ENCODE measurements at places on chromosomes 5 and 9. TPM values are rescaled to one million over a fixed set of nuclear protein-coding genes. Genes with fewer than 3 reads are reported as not detected.

SHISAL2B gene
- total RNA-seq = 0.63 TPM

DNA sequence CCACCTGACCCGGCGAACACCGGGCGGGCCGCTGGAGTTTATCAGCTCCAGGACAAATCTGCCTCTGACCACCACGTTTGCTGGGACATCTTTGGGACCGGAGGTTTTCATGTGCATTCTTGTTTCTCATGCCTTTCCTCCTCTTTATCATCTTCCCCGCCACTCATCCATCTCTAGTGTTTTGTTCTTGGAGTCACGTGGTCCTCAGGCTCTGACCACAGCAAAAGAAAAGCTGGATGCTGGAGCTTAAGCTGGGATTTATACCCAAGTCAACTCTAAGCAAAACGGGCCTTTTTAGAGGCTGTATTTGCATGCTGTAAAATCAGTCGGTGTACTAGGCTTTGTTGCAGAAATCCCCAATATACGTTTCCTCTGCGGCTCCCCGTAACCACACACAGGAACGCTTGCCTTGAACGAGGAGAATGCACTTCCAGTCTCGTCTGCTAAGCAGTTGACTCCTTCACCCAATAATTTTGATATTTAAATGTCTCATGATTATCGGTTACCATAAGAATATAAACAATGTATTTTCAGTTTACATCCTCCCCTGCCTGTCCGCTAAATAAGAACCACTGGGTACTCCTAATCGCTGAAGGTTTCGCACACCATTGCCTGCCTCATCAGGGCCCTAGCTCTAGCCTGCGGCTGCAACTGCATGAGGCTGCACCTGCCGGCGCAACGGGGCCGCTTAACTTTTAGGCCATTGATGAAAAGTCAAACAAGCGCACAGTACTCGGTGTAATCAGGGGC, 560 bp upstream of the NDUFS6 start:
- DNase-seq = no peak

MEGF10 gene
- total RNA-seq = 13.3 TPM

GRCh38 chr5:55702598-55703345, 9.4 kb downstream of the SLC38A9 start:
- DNase-seq = no peak

DNA sequence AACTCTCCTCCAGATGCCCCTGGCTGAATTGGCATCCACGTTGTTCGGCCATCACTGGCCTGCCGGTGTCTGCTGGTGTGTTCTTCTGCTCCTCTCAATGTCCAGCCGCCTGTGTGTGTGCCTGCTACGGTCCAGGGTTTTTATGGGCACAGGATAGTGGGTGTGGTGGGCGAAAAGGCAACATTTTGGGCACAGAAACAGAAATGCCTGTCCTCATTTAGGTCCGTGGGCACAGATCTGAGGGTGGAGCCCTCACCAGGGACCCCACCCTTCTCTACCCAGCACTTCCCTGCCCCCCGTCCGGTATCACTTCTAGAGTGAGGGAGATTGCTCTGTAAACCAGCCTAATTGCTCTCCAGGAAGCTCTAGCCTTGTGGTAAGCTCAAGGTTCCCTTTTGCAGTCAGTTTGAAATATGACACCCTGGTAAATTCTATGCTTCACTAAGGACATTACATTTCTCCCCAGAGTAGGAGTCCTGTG, 410.1 kb downstream of the MAT2B start:
- DNase-seq = no peak

GRCh38 chr5:100464418-100464817, 70.8 kb upstream of the FAM174A start:
- DNase-seq = no peak

- DNase-seq = no peak
Observed at GRCh38 chr9:100865111-100865510, 163.4 kb upstream of the PLPPR1 start.

DNA sequence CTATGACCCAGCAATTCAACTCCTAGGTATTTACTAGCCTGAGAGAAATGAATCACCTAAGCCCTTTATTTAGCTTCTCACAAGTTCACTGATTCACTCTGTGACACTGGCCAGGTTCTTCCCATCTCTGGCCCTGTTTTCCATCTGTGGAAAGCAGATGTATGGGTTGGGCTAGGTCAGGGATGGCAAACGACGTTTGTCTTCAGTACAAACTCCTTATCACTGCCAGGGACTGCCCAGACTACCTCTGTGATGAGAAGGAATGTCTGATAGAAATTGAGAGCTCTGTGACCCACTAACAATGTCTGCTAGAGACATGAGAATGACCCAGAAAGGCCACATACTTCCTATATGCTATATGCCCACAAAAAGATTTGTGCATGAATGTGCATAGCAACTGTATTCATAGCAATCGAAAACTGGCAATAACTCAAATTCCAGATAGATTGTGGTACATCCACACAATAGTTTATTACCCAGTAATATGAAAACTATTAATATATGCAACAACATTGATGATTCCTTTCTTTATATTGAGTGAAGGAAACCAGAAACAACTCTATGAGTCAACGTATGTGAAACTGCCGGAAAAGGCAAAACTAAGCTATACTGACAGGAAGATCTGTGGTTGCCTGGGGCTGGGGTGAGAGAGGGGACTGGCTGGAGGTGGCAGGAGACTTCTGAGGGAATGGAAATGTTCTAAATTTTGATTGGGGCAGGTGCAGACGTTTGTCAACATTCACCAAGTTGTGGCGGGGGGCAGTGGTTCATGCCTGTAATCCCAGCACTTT, 32.0 kb upstream of the ADAM19 start:
- no peak for DNase-seq

DNA sequence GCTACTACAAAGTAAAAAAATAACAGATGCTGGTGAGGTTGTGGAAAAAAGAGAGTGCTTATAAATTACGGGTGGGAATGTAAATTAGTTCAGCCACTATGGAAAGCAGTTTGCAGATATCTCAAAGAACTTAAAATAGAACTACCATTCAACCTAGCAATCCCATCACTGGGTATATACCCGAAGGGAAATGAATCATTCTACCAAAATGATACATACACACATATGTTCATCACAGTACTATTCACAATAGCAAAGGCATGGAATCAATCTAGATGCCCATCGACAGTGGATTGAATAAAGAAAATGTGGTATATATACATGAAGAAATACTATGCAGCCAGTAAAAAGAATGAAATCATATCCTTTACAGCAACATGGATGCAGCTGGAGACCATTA, 6.3 kb upstream of the TEX10 start:
- no peak for DNase-seq

DNA sequence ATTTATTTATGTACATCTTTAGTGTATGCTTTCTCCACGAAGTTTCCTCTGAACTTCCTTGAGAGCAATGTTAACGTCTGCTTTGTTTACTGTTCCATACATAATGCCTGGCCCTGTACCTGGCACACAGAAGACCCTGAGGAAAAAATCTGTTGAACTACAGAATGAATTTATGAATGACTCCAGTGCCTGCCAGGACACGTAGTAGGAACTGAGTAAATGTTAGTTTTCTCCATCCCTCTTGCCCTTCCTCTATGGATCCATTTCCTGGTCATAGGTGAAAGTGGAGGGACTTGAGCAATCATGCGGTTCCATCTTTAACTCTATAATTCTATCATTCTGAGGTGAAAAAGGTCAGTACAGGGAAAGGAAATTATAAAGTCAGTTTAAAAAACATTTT, 117.7 kb downstream of the MAPKAP1 start:
- DNase-seq = no peak

- DNase-seq = no peak
Observed at GRCh38 chr5:143308731-143309130, 94.8 kb downstream of the NR3C1 start.

GABRA1 gene
- total RNA-seq = 1.8 TPM

GRCh38 chr9:135925496-135926133, 18.3 kb upstream of the CAMSAP1 start:
- DNase-seq = no peak

GRCh38 chr5:90047113-90047512, 362.4 kb downstream of the CETN3 start:
- no peak for DNase-seq

DNA sequence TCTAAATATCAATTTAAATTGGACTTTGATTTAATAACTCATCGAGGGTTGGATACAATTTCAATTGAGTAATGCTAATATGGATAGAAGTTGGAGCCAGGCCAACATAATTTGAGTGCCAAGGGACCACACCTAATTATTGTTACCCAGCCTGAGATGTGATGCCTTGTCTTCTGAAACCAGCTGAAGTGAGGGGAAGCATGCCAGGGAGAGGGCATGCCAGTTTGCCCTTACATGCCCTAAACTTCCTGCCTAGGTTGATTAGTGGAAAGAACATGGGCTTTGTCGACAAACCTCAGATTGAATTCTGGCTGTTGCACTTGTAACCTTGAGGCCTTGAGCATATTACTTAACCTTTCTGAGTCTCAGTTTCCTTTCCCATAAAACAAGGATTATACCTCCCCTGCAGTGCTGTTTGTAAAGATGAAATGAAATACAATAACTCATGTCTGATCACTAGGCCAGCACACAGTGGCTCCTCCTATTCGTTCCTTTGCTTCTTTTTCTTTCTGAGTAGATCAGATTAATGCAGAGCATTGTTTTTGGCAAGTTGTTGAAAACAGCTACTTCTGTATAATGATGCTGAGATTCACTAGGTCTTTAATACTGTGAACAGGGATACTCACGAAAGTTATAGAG, 412.8 kb downstream of the TLE4 start:
- DNase-seq = no peak

DNA sequence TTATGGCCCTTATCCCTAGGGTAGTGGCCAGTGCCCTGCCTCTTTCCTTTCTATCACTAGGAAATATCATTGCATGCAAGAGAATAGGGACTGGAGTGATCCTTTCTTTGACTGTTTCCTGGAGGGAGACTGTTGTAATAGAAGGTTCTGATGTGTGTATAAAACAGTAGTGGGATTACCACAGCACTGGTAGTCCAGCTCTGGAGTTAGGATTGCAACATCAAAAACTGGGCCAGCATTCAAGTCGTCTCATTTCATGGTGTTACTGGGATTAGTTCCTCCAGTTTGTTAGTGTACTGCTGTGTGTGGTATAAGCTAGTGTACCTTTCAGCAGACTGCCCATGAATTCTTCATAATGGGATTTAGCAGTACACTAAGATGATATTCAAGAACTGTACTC, 45.8 kb downstream of the KIAA1958 start:
- no peak for DNase-seq

DNA sequence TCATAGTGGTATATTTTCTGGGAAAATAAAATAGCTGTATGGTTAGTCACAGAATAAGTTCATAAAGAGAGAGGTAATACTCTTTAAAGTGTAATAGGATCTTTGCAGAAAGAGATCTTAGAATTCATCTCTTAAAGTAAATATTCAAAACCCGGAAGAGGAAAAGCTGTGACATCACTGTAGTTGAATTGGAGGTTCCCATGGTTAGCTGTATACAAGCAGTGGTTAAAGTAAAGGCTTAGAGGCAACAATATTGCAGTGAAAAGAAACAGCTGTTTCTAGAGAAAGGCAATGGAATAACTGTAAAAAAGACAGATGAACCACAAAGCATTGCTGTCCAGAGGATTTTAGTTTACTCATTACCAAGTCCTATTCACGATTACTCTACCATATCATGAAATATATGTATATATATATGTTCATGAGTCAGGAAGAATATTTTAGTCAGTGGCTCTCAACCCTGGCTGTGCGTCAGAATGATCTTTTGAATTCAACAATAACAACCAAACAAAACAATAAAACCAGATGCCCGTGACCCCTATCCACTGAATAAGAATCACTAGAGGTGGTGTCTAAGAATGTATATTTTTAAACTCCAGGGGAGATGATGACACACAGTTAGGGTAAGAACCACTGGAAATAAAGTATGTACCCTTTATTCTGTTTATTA, 4.7 kb downstream of the ERCC6L2 start:
- no peak for DNase-seq

DNA sequence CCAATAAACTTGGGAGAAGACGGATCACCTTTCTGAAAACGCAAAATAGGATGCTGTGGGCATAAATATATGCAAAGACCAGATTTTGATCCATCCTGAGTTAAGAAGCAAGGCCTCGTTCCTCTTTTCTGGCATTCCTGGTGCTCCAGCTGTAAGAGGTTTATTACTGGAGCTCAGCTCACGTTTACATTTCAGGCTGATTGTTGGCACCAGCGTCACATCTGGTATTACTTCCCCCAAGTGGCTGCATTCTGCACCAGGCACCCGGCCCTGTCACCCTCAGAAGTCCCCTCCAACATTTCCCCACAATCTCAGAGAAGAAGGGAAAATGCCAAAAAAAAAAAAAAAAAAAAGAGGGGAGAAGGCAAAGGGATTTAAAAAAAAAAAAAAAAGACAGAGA, 348.7 kb downstream of the SLIT3 start:
- DNase-seq = no peak

- DNase-seq = no peak
Observed at GRCh38 chr9:83934569-83935275, 13.5 kb upstream of the KIF27 start.

DNA sequence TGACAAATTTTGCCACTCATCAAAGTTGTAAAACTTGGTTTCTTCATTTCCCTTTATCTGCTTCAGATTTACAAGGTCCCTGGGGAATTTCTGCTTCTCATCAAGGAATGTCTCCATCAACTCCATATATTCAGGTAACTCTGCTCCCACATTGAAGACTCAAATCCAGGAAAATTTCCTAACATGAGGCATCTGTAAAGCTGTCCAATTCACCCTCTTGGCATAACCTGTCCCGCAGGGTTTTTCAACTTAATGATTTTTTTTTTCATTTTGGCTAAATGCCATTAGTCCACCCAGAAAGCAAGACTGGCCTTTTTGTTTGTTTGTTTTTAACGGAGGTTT, 50.2 kb upstream of the SLC30A5 start:
- DNase-seq = no peak

GRCh38 chr9:114723931-114724330, 41.9 kb upstream of the TEX48 start:
- no peak for DNase-seq

- peak; percentile 70 for DNase-seq
Observed at GRCh38 chr9:136051837-136052471, 43.1 kb downstream of the NACC2 start.

- no peak for DNase-seq
Observed at GRCh38 chr5:112844489-112844888, 16.6 kb upstream of the SRP19 start.

DNA sequence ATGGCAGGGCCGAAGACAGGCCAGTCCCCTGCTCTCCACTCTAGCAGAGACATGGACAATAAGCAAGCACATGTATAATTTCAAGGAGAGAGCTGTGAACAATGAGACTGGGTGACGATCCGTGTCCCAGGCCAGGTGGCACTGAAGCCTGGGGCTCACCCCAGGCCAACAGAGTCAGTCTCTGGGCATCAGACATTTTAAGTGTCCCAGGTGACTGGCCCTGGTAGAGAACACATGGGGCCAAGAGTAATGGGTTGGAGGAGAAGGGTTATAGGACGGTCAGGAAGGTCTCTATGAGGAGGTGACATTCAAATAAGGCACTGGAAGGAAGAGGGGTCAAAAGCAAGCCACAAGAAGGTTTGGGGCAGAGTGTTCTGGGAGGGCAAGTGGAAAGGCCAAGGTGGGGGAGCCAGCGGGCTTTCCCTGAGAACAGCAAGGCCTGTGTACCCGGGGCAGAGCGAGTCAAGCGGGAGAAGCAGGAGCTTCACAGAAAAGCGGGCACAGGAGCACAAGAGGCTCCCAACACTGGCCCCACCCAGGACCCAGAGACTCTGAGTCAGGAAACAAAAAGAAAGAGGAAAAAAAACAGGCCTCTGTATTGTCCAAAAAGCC, 1.1 kb upstream of the AKNA start:
- DNase-seq = no peak
